ENCODE measurements at places on chromosomes 7 and 10.

DNA sequence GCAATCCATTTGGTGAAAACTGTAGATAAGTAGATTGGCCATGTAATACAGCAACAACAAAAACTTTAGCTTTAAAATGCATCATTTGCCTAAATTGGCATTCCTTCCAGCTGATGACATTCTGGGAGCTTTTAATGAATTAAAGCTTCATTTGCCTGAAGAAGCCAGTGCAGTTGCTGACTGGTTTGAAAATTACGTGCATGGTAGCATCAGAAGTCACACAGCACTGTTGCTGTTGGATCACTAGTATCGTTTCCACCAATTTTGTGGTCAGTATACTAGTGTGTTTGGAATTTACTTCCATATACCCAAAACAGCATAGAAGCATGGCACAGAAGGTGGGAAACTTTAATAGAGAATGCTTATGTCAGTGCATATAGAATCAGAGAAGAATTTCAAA is 194.9 kb downstream of the ETV1 start:
- H3K4me1 ChIP-seq = no peaks in the 10 kb centered on the region
- no peak overlapping the region for H3K4me3 ChIP-seq
- no peak for DNase-seq
- no peaks in the 10 kb centered on the region for H3K27me3 ChIP-seq
- no peak overlapping the region for H3K27ac ChIP-seq

- H3K27me3 ChIP-seq = peaks cover 35% of the 10 kb centered on the region
- H3K4me3 ChIP-seq = no peak overlapping the region
- no peaks in the 10 kb centered on the region for H3K36me3 ChIP-seq
- peaks cover 4% of the 10 kb centered on the region for H3K4me1 ChIP-seq
- H3K27ac ChIP-seq = no peak overlapping the region
- no peak for DNase-seq
Observed at GRCh38 chr7:126801733-126802132, 451.0 kb downstream of the GRM8 start.

GRCh38 chr10:129417870-129418269 is 49.2 kb upstream of the MGMT start:
- H3K4me1 ChIP-seq = peaks cover 7% of the 10 kb centered on the region
- H3K27me3 ChIP-seq = peaks cover 5% of the 10 kb centered on the region
- H3K27ac ChIP-seq = no peak overlapping the region
- no peak overlapping the region for H3K4me3 ChIP-seq
- no peak for DNase-seq

DNA sequence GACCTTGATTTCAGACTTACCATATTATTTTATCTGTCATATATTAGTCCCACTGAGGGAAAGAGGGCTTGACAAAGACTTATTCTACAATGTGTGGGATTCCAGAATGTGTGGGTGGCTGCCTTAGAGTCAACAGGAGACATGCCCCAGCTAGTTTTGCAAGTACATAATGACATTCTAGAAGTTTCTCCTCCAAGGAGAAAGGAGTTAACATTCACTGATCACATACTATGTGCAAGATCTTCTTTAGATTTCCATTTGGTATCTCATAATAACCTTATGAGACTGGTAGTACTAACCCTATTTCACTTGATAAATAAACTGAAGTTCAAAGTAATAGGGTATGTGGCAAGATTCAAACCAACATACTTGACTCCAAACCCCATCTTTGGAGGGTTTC is 25.2 kb downstream of the IRF5 start:
- no peaks in the 10 kb centered on the region for H3K27me3 ChIP-seq
- H3K27ac ChIP-seq = peak overlapping the region; percentile 28
- no peak for DNase-seq
- H3K36me3 ChIP-seq = peaks cover 65% of the 10 kb centered on the region
- H3K4me1 ChIP-seq = peaks cover 16% of the 10 kb centered on the region

DNA sequence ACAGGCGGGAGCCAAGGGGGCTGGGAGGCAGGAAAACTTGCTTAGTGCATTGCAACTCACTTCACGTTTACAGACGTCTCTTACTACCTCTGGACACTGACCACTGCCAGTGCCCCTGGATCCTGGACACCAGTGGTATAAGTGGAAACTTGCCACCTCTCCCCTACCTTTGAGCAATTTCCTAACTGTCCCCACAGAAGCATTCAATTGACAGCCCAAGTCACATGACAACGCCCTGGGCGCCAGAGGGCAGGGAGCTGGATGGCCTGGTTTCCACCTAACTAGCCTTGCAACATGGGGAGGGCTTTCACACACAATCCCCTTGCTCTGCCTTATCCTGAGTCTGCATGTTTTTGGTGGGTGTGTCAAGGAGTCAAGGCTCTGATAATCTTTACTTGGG is 113.8 kb downstream of the DYNC2I1 start:
- peaks cover 5% of the 10 kb centered on the region for H3K36me3 ChIP-seq
- H3K27me3 ChIP-seq = no peaks in the 10 kb centered on the region
- peaks cover 2% of the 10 kb centered on the region for H3K4me1 ChIP-seq
- no peak overlapping the region for H3K4me3 ChIP-seq
- no peak for DNase-seq
